H1 (cell line): ENCODE measurements at places on chromosomes 4 and X. TPM values are rescaled to one million over a fixed set of nuclear protein-coding genes. Genes with fewer than 3 reads are reported as not detected.

SFRP2 gene
- polyA plus RNA-seq, result 108 and 177 TPM in 2 replicates

KLF8 gene
- polyA plus RNA-seq, result 12.6 and 15.3 TPM in 2 replicates

ZC4H2 gene
- 29.3 and 29.6 TPM in 2 replicates for polyA plus RNA-seq

SCD5 gene
- polyA plus RNA-seq, result 0.92 and 1.1 TPM in 2 replicates

ODAM gene
- 0.21 TPM in 1 of 2 replicates, not detected in the other for polyA plus RNA-seq

MAGEB3 gene
- polyA plus RNA-seq, result 0.03 TPM in 1 of 2 replicates, not detected in the other

TMPRSS11B gene
- not detected in 2 replicates for polyA plus RNA-seq

RNF128 gene
- 0.72 and 0.74 TPM in 2 replicates for polyA plus RNA-seq

GYG2 gene
- 52.8 and 63.7 TPM in 2 replicates for polyA plus RNA-seq

CDX4 gene
- 1.8 and 2.3 TPM in 2 replicates for polyA plus RNA-seq

DUX4 gene
- polyA plus RNA-seq, result not detected in 2 replicates

CXCR3 gene
- polyA plus RNA-seq, result not detected in 2 replicates

NUDT10 gene
- polyA plus RNA-seq, result 14.4 and 18.2 TPM in 2 replicates

TMEM150C gene
- 1.2 and 1.5 TPM in 2 replicates for polyA plus RNA-seq

NEIL3 gene
- polyA plus RNA-seq, result 3.5 and 5.5 TPM in 2 replicates

FATE1 gene
- polyA plus RNA-seq, result 0.12 and 0.27 TPM in 2 replicates

TMSB15C gene
- 0.94 and 1.5 TPM in 2 replicates for polyA plus RNA-seq

CXorf65 gene
- polyA plus RNA-seq, result not detected in 2 replicates

ETNPPL gene
- polyA plus RNA-seq, result 0.41 and 0.80 TPM in 2 replicates

DDIT4L gene
- polyA plus RNA-seq, result 1.8 and 3.5 TPM in 2 replicates

SLC26A1 gene
- polyA plus RNA-seq, result 0.11 and 0.14 TPM in 2 replicates

ALPK1 gene
- polyA plus RNA-seq, result 0.03 and 0.08 TPM in 2 replicates

UNC5C gene
- polyA plus RNA-seq, result 0.30 and 0.36 TPM in 2 replicates

USP17L26 gene
- polyA plus RNA-seq, result not detected in 2 replicates

FGD1 gene
- polyA plus RNA-seq, result 6.8 and 10.4 TPM in 2 replicates

FTHL17 gene
- not detected in 2 replicates for polyA plus RNA-seq

HSD17B10 gene
- polyA plus RNA-seq, result 223 and 236 TPM in 2 replicates

TRPC5OS gene
- not detected in 2 replicates for polyA plus RNA-seq
